Upper lobe of left lung (tissue), 6 donors: ENCODE measurements at places on chromosomes 11 and 22. TPM values are rescaled to one million over a fixed set of nuclear protein-coding genes. Genes with fewer than 3 reads are reported as not detected.

DNA sequence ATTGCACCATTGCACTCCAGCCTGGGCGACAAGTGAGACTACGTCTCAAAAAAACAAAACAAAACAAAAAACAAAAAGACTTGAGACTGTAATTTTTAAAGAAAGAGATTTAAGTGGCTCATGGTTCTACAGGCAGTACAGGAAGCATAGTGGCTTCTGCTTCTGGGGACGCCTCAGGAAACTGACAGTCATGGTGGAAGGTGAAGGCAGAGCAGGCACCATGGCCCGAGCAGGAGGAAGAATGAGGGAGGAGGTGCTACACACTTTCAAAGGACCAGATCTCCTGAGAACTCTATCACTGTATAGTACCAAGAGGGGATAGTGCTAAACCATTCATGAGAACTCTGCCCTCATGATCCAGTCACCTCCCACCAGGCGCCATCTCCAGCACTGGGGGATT lies 52.0 kb downstream of the CBL start:
- no peak for DNase-seq

DNA sequence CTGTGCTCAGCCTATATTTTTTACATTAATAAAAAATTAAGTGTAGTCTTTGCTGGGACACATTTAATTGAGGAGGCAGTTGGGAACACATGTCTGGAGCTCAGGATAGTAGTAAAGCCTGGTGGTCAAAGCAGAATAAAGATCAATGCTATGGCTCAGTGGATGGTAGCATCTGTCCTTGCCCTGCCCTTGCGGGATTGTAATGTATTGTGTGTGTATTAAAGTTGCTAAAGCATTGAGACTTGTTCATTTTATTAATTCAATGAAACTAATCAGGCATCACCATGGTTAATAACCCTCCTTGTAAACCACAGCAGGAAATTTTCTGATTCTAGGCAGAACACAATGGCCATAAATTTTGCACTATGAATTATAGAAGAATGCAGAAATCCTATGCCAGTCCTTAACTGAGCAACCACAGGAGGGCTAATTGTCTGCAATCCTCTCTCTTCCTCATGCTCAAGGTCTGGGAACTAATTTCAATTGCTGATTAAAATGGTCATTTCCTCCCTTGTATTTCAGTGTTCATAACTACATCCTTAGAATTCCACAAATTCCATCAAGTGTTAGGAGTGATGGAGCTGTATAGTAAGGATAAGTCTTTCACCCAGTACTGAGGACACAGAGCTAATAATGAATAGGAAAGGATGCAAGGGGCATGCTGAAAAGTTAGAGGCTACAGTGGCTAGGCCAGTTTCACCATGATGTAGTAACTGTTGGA lies 403.2 kb upstream of the DDI1 start:
- no peak for DNase-seq

- DNase-seq: no peak
Observed at GRCh38 chr11:114651145-114651718, 27.1 kb upstream of the NXPE2 start.

C1QTNF5 gene
- total RNA-seq: 23.4 TPM

DNA sequence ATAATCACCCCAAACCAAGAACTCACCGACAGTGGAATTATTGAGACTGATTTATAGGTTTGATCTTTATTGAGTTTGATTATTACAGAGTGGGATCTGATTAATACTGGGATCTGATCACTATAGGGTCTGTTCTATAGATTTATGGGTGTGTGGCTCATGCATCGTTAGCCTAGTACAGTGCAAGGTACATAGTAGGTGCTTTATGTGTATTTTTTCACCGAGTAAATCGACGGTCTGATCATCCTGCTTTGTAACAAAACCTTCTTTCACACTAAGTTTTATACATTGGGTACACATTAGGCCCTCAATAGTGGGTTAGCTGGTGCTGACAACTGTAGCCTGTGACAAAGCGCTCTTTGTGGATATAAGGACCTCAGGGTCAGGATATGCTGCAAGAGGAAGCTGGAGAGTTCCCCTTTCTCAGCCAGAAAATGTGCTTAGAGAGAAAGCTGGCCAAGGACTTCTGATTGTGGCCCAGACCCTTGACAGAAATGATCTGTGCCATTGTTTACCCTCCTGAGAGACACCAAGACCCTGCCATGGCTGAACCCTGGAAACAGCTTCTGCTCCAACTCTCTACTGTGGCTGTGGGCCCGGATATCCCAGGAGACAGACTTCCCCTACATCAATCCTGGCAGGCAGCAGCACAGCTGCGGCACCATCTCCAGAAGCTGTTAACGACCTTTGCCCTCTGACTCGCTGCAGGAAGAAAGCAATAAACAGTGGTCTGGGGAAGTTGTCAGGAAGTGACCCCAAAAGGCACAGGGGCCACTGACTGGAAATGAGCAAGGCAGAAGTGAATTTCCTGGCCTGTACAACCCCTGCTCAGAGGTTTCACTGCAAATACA lies 16.1 kb upstream of the TPP1 start:
- DNase-seq: no peak

GRCh38 chr11:19499999-19500398 lies 212.6 kb upstream of the NAV2 start:
- no peak for DNase-seq

GRCh38 chr11:6864438-6864837 lies 1.6 kb downstream of the OR10A2 start:
- no peak for DNase-seq

ESAM gene
- 79.3 TPM for total RNA-seq

- DNase-seq: peak; percentile 59
Observed at GRCh38 chr11:123298488-123299447, 103.7 kb upstream of the CLMP start.

DNA sequence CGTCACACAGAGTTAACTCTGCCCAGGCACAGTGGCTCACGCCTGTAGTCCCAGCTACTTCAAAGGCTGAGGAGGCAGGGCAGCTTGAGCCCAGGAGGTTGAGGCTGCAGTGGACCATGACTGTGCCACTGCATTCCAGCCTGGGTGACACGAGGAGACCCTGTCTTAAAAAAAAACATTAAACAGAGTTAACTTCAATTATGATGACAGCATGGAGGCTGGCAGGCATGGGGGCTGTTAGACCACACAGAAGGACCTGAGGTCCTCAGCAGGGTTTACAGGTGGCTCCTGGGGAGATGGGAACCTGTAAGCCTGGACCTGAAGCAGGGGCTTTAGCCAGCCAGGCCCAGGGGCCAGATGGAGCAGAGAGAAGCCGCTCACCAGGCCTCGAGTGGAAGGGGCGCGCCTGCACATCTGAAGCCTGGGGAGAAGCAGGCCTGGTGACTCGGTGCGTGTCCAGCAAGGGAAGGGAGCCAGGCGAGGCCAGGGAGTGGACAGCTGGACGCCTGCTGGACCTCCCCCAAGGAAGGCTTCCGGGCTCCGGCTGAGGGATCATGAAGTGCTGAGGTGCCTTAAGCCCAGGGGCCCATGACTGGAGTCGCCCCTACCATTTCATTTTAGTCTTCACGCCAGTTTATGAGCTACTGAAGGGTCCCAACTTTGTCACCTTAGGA lies 25.3 kb downstream of the RPUSD4 start:
- peak; percentile 72 for DNase-seq

DNA sequence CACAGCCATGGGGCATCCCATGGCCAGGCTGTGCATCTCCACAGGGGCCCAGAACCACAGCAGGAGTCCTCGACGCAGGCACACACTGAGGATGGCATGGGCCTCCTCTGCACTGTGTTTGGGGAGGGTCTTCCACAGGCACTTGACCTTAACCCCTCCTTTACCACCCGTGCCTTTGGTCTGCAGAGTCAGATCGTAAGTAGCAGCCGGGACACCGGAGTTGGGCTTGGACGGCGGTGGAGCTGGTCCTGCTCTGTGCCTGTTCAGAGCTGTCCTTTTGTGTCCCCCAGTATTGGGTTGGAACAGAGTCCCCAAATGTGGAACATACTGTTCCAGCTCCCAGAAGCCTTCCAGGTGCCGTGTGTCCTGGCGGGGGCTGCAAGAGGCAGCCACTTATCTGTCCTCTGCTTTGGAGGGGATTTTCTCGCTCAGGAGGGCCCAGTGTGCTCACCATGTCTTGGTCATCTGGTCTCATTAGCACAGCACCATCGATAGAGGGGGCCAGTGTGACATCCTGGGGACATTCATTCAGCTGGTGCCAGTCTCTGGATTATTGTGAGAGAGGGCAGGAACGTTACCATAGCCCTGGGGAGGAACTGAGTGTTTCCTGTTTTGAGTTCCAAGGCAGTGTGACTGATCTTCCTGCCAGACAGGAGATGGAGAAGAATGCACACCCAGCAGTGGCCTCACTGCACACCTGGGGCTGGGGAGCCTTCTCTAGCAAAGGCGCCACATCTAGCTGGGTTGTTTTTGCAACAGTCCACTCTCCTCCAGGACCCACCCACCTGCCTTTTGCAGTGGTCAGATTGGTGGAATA lies 12.4 kb downstream of the CRELD2 start:
- DNase-seq: no peak

DNA sequence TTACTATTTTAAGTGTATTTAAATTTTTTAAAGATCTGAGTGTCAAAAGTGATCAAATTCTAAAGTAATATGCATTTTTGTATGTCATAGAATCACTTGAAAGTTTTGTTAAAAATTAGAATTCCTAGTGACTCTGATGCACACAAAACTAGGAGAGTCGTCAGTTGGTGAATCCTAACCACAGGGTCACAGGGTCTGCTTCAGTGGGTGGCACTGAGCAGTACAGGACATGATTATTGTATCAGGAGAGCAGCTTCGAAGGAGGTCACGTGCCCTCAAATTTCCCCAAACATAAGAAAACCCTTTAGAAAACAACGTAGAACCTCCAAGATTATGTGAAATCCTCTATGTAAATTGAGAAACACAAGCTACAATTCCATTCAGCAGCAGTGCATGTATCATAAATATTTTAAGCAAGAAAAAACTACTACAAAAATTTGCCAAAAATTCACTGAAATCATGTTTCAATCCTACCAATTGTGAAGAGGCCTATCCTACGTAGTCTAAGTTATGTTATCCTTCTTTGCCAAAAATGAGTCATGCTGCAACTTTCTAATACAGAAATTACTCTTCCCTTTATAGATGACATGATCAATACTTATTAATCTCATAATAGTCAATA lies 323.6 kb downstream of the AASDHPPT start:
- DNase-seq: no peak

DNA sequence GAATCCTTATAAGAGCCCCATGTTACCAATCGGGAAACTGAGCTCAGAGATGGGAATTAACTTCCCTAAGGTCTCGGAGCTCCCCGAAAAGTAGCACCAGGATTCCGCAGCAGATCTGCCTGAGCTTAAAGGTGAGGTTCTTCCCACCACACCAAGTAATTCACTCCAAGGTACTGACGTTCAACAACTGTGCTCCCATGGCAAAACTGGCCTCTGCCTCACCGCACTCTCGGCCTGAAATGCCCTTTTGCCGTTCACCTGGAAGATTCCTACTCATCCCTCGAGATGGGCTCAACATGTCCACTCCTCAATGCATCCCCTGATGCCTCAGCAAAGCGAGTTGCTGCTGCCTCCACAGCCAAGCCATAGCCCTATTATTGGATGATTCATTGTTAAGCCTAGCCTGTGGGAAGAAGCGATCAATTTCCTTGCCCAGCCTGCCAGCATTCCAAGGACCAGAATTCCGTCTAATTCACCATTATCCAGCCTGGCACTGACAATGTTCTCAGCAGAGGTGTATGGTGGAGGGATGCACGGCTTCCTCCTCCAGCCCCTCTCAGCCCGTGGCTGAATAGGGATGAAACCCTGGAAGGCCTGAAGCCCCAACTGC lies 4.2 kb downstream of the PLAAT3 start:
- DNase-seq: no peak

MIAT gene
- 7.9 TPM for total RNA-seq

- DNase-seq: no peak
Observed at GRCh38 chr11:16860617-16861016, 122.2 kb downstream of the C11orf58 start.

OR5A1 gene
- total RNA-seq: not detected

NXPE2 gene
- total RNA-seq: not detected

CTTN gene
- 215 TPM for total RNA-seq

- DNase-seq: no peak
Observed at GRCh38 chr22:32020117-32020516, 22.9 kb upstream of the SLC5A1 start.

- DNase-seq: no peak
Observed at GRCh38 chr11:12223771-12224536, 113.6 kb downstream of the MICAL2 start.

C11orf16 gene
- 13.1 TPM for total RNA-seq

OR4C11 gene
- not detected for total RNA-seq

DNA sequence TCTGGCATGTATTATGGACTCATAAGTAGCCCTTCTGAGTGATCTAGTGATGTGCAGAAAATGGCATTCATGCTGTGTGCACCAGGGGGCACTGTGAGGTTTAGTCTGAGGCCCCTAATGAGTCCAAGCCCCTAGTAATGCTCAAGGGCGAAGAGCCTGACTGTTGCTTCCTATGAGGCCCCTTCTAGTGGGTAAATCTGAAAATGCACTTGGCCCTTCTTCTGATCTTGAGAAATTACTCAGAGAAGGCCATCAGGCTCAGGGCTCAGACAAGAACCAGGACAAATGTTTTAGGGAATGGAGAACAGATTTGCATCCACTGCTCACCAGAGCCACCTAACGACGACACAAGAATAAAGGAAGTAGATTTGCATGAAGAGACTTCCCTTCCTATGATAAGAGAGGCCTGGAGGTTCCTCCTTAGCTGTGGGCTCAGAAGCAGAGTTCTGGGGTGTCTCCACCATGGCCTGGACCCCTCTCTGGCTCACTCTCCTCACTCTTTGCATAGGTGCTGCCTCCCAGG lies 75.8 kb downstream of the GGTLC2 start:
- no peak for DNase-seq

DNA sequence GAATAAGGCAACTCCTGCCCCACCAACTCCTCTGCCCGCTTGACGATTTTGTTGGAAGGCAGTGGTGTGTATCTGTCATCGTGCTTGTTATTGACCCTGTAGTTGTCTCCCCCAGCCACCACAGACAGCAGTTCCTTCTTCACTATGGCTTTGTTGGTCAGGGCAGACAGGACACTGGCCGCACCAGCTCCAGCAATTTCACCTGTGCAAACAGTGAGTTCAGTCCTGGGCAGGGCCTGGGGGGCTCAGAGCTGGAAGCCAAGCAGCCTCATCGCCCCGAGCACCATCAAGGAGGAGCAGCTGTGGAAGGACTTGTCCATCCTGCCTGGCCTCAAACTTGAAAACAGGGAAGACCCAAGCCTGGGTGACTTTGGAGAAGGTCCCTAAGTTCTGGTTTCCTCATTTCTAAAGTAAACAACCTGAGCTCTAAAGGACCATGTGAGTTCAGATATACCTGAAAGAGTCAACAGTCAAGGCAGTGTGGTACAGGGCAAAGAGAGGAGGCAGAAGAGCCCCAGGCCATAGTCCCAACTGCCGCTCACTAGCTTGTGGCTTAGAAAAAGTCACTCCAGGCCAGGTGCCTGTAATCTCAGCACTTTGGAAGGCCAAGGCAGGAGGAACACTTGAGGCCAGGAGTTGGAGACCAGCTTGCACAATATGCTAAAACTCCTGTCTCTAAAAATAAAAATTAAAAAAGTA lies 4.6 kb downstream of the PLAAT2 start:
- no peak for DNase-seq

GRCh38 chr11:92658733-92659132 lies 310.7 kb upstream of the MTNR1B start:
- DNase-seq: no peak

ARHGAP8 gene
- 29.0 TPM for total RNA-seq

ABTB2 gene
- 4.3 TPM for total RNA-seq

GRCh38 chr22:19873960-19874306 lies 19.3 kb upstream of the GNB1L start:
- no peak for DNase-seq

- DNase-seq: no peak
Observed at GRCh38 chr11:102254047-102254446, 63.2 kb upstream of the BIRC3 start.

MS4A12 gene
- total RNA-seq: not detected
